Stimulated activated memory B cell treated with anti-CD40 and anti-IgM and Interleukin-4, amounts not matched to agents 10 μg/mL and 1 μg/mL and 100 μg/mL, for 72 hours (primary cell): ENCODE measurements at places on chromosomes 3 and 15.
A peak's percentile ranks its signal among the peaks of the same experiment; 100 is the strongest.

GRCh38 chr3:150345021-150345538 is 63.0 kb upstream of the TSC22D2 start:
- H3K36me3 ChIP-seq, result no peaks in the 10 kb centered on the region
- no peaks in the 10 kb centered on the region for H3K4me1 ChIP-seq
- ATAC-seq, result no peak
- H3K27me3 ChIP-seq, result no peaks in the 10 kb centered on the region
- no peak overlapping the region for H3K4me3 ChIP-seq
- H3K27ac ChIP-seq, result no peak overlapping the region

DNA sequence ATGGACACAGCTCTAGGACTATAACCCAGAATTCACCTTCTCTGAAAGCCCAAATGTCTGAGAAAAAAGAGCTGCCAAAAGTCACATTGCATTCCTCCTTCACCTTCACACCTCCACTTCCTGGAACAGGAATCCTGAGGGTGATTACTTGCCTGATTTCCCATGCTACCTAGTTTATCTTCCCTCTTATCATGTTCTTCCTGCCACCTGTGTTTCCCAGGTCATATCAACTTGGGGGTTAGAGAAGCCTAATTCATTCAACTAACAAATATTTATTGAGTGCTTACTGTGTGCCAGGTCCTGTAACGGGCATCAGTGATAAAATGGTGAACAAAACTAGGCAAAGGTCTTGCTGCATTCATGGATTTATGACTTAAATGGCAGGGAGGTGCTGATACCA is 279.6 kb upstream of the WNT5A start:
- H3K4me1 ChIP-seq, result no peaks in the 10 kb centered on the region
- H3K36me3 ChIP-seq, result no peaks in the 10 kb centered on the region
- ATAC-seq, result no peak
- no peak overlapping the region for H3K4me3 ChIP-seq
- no peak overlapping the region for H3K27ac ChIP-seq
- H3K27me3 ChIP-seq, result no peaks in the 10 kb centered on the region

DNA sequence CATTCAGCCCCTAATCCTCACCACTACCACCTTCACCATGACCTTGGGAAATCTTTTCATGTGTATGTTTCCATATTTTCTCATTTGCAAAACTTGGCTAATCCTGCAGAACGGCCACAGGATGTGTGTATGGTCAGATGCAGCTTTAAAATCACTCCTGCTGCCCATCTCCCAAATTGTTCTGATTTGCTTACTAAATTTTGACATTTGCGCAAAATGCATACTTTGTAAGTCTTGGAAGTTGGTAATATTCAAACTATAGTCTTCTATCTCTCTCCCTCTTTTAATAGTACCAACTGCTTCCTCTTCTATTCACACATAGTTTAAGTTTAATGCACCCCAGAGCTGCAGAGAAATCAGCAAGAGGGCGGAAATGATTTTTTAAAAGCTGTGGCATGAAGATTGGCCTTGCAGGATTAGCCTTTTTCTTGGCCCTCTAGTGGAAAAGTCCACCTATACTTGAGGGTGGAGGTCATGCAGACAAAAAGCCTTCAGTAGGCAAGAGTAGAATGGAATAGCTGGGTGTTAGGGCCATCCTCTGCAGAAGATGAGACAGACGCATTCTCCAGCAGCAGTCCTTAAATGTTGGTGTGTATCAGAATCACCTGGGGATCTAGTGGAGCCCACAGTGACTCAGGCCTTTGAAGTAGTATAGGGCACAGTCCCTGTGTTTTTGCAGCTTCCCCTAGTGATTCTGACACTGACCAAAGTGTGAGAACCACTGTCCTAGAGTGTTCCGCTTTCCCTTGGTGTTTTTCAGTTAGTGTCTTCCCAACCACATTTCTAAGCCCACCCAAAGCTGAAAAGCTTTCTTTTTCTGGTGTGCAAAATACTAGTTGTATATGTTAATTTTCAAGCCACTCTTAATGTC is 181.7 kb downstream of the CHST2 start:
- no peaks in the 10 kb centered on the region for H3K36me3 ChIP-seq
- no peaks in the 10 kb centered on the region for H3K27me3 ChIP-seq
- ATAC-seq, result no peak
- H3K4me1 ChIP-seq, result peaks cover 16% of the 10 kb centered on the region

DNA sequence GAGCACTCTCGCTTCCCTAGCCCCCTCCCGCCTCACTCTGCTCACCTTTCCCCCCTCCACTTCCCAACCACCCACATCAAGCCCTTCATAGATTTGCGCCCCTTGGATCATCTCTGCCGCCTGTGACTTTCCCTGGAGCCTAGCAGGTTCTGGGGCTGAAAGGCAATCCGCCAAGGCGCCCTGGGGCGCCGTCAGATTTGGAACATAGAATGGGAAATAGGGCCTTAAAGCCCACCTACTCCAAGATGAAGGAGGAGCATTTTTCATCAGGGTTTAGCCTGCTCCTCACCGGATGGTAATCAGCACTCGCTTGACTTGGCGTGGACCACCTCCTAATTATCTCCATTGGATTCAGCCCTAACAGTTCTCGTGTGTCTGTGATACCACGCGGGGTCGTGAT is 1.3 kb downstream of the CPNE4 start:
- no peak overlapping the region for H3K27ac ChIP-seq
- H3K36me3 ChIP-seq, result peaks cover 6% of the 10 kb centered on the region
- no peak overlapping the region for H3K4me3 ChIP-seq
- H3K27me3 ChIP-seq, result peaks cover 63% of the 10 kb centered on the region

- H3K4me3 ChIP-seq, result no peak overlapping the region
- no peaks in the 10 kb centered on the region for H3K36me3 ChIP-seq
- no peak for ATAC-seq
- no peaks in the 10 kb centered on the region for H3K4me1 ChIP-seq
- H3K27me3 ChIP-seq, result no peaks in the 10 kb centered on the region
Measured at GRCh38 chr15:80866936-80867335, 87.8 kb downstream of the CEMIP start.

DNA sequence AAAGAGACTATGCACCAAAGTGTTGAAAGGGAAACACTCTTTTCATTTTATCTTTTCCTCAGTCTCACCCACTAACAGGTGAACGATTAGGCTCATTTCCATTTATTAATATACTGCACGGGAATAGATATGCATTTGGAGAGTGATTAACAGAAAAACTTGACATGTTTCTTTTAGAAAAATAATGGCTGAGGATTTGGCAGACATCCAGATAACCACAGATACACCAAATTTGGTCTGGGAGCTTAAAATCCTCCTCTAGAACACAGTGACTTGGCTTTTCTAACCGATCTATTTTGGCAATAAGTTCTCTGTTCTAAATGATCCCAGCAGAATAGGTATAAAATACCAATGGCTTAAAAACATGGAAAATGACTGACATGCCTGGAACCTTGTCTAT is 459.3 kb upstream of the SGO1 start:
- H3K27me3 ChIP-seq, result no peaks in the 10 kb centered on the region
- no peak overlapping the region for H3K27ac ChIP-seq
- no peaks in the 10 kb centered on the region for H3K4me1 ChIP-seq
- H3K36me3 ChIP-seq, result no peaks in the 10 kb centered on the region

DNA sequence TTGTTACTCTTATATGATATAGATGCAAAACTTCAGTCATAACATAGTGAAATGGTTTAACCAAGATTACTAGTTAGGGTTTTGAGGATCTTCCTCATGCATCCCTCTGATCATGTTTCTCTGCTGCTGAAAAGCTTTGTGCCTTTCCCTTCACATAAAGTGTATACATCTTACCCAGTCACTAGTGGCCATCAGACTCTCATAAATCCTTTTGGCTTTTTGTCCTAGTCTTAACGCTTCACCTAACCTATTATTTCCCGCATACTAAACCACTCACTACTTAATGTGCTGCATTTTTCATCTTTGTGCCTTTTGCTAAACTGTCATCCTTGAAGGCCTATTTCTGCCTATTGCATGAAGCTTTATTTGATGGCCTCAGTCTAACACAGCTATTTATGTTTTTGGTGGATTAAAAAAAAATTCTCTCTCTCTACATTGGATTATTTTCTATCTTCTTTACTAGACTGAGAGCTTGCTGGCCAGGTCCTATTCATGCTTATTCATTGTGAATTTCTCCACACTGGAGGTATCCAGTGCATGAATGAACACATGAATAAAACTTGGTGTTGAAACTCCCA is 717.6 kb upstream of the GOLIM4 start:
- no peak for ATAC-seq
- H3K4me1 ChIP-seq, result peaks cover 5% of the 10 kb centered on the region

DNA sequence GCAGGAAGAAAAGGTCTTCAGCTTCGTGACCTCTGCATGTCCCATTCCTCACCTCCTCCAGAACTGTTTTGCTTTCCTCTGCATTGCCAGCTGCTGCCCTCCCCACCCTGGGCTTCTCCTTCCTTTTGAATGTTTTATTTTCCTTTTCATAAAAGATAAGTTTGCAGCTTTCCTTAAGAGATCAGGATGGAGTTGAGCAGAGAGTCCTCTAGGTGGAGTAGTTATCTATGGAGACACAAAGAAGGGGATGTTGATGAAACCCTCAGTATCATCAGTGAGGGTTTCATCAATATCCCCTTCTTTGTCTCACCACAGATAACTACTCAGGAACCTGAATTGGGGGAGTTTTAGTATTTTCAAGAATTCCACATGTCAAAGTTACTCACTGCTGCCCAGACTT is 19.0 kb upstream of the SLC25A36 start:
- no peak overlapping the region for H3K4me3 ChIP-seq
- H3K27me3 ChIP-seq, result peaks cover 40% of the 10 kb centered on the region
- no peaks in the 10 kb centered on the region for H3K4me1 ChIP-seq
- ATAC-seq, result no peak

DNA sequence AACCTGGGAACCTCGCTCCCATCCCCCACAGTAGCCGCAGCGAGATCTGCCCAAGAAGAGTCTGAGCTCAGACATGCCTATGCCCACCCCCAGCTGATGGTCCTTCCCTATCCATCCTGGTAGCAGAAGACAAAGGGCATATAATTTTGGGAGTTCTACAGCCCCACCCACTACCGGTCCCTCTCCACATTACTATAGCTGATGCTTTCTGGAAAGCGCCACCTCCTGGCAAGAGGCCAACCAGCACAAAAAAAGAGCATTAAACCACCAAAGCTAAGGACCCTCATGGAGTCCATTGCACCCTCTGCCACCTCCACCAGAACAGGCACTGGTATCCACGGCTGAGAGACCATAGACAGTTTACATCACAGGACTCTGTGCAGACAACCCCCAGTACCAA is 168.4 kb downstream of the MEGF11 start:
- no peak overlapping the region for H3K4me3 ChIP-seq
- no peak for ATAC-seq
- no peaks in the 10 kb centered on the region for H3K36me3 ChIP-seq
- H3K27ac ChIP-seq, result no peak overlapping the region
- H3K4me1 ChIP-seq, result no peaks in the 10 kb centered on the region
- H3K27me3 ChIP-seq, result peaks cover 66% of the 10 kb centered on the region

DNA sequence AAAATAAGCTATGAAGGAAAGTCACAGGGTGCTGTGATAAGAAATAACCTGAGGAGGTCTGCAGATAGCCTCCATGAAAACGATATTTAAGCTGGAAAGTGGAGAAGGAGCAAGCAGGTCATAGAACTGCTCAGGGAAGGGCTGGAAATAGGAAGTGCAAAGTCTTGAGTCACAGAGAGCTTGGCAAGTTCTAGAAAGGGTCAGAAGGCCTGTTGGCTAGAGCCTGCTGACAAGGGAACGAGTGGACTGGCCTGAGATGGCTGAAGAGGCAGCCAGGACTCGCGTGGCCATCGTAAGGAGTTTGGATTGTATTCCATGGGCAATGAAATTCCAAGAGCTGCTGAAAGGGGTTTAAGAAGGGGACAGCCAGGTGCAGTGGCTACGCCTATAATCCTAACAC is 64.7 kb upstream of the IL12A start:
- H3K27me3 ChIP-seq, result no peaks in the 10 kb centered on the region
- no peaks in the 10 kb centered on the region for H3K36me3 ChIP-seq
- H3K4me1 ChIP-seq, result peaks cover 45% of the 10 kb centered on the region
- peak overlapping the region; percentile 82 for H3K27ac ChIP-seq

GRCh38 chr3:18827664-18828063 is 320.6 kb upstream of the KCNH8 start:
- H3K4me3 ChIP-seq, result no peak overlapping the region
- H3K27ac ChIP-seq, result no peak overlapping the region
- no peak for ATAC-seq
- H3K36me3 ChIP-seq, result no peaks in the 10 kb centered on the region
- no peaks in the 10 kb centered on the region for H3K4me1 ChIP-seq

GRCh38 chr3:117427081-117427480 is 717.5 kb downstream of the TUSC7 start:
- H3K36me3 ChIP-seq, result no peaks in the 10 kb centered on the region
- ATAC-seq, result no peak
- no peaks in the 10 kb centered on the region for H3K27me3 ChIP-seq

- H3K4me1 ChIP-seq, result no peaks in the 10 kb centered on the region
- ATAC-seq, result no peak
- H3K36me3 ChIP-seq, result no peaks in the 10 kb centered on the region
- no peak overlapping the region for H3K4me3 ChIP-seq
- no peak overlapping the region for H3K27ac ChIP-seq
Measured at GRCh38 chr3:70815817-70816216, 503.4 kb upstream of the MDFIC2 start.

GRCh38 chr3:110272525-110272924 is 799.1 kb upstream of the NECTIN3 start:
- no peaks in the 10 kb centered on the region for H3K27me3 ChIP-seq
- no peaks in the 10 kb centered on the region for H3K4me1 ChIP-seq
- H3K4me3 ChIP-seq, result no peak overlapping the region
- H3K36me3 ChIP-seq, result no peaks in the 10 kb centered on the region
- no peak overlapping the region for H3K27ac ChIP-seq

- no peaks in the 10 kb centered on the region for H3K36me3 ChIP-seq
- H3K4me3 ChIP-seq, result no peak overlapping the region
- H3K27ac ChIP-seq, result no peak overlapping the region
- H3K27me3 ChIP-seq, result no peaks in the 10 kb centered on the region
- H3K4me1 ChIP-seq, result no peaks in the 10 kb centered on the region
Measured at GRCh38 chr3:78633626-78634025, 1134.2 kb downstream of the ROBO1 start.

GRCh38 chr15:29557171-29557570 is 265.1 kb downstream of the TJP1 start:
- peaks cover 22% of the 10 kb centered on the region for H3K27me3 ChIP-seq
- peak; percentile 39 for ATAC-seq
- H3K4me3 ChIP-seq, result no peak overlapping the region
- no peaks in the 10 kb centered on the region for H3K4me1 ChIP-seq
- no peak overlapping the region for H3K27ac ChIP-seq

DNA sequence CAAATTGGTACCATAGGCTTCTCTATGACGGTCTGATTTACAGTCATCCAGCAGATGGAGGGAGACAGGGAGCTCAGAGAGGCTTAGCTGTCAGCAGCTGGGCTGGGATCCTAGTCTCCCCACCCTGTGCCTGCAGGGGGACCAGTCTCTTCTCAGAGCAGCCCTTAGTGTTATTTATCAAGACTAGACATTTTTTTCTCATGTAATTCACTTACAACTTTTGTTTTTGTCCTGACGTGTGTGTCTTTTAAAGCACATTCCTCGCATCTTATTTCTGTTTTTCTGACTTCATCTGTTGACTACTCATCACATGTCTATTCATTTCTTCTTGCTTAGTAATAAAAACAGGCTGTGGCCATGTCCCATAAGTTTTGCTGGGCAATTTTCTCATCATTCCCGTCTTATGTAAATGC is 116.1 kb downstream of the KLF13 start:
- no peaks in the 10 kb centered on the region for H3K27me3 ChIP-seq
- ATAC-seq, result no peak
- no peaks in the 10 kb centered on the region for H3K36me3 ChIP-seq
- no peak overlapping the region for H3K4me3 ChIP-seq

GRCh38 chr3:124037326-124037725 is 45.4 kb upstream of the ROPN1 start:
- H3K4me3 ChIP-seq, result no peak overlapping the region
- H3K36me3 ChIP-seq, result no peaks in the 10 kb centered on the region
- peaks cover 6% of the 10 kb centered on the region for H3K27me3 ChIP-seq
- peaks cover 4% of the 10 kb centered on the region for H3K4me1 ChIP-seq
- ATAC-seq, result no peak

GRCh38 chr3:45143673-45144671 is 2.2 kb downstream of the CDCP1 start:
- H3K27me3 ChIP-seq, result peaks cover 58% of the 10 kb centered on the region
- no peaks in the 10 kb centered on the region for H3K36me3 ChIP-seq
- peaks cover 28% of the 10 kb centered on the region for H3K4me1 ChIP-seq
- H3K27ac ChIP-seq, result no peak overlapping the region
